CD4-positive, alpha-beta memory T cell (primary cell): ENCODE measurements at places on chromosomes 2 and 18. TPM values are rescaled to one million over a fixed set of nuclear protein-coding genes. Genes with fewer than 3 reads are reported as not detected.

DNA sequence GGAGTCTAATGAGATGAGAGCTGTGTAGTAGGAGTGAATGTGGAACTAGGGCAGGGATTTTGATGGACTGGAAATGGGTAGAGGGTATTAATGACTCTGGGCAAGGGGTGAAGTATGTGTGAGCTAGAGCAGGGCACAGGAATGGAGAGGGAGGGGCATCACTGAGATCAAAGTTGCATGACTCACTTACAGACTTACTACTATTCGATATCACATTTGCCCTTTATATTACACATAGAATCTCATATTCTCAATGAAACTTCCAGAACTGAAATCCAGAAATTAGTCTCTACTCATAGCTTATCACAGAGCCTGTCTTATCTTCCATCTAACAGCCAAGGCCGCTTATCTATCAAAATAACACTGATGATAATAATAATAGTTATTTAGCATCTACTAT lies 20.0 kb upstream of the ITGB6 start:
- no peak for DNase-seq

DNA sequence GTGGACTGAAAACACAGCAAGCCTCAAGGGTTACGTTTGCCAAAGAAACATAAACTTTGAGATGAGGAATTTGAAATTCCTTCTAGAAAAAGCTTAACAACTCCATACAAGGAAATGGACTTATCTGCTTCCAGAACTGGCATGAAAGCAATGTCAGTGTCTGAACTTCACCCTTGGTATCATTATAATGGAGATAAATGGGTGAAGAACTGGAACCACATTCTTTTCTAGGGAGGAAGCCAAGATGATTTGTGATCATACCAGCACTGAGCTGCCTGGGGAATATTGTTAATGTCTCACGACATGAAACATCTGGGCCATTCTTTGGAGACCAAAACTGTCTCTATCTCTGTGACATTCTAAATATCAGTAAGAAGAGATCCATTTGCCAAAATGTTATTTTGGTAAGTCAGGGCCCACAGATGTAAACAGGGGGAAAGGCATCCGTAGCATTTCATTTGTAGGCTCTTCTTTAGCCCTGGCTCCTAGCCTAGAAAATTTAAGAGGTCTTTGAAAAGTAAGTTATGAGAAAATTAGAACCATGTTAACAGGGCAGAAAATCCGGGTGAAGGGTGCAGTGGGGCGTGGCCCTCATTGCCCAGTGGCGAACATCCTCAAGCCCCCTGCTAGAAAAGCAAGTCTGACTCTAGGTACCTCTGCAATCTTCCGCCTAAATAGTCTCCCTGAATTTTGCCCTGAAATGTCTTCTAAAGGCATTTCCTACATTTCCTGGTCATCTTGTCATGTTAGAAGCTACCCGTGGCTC lies 295.3 kb upstream of the EPAS1 start:
- DNase-seq: no peak

DNA sequence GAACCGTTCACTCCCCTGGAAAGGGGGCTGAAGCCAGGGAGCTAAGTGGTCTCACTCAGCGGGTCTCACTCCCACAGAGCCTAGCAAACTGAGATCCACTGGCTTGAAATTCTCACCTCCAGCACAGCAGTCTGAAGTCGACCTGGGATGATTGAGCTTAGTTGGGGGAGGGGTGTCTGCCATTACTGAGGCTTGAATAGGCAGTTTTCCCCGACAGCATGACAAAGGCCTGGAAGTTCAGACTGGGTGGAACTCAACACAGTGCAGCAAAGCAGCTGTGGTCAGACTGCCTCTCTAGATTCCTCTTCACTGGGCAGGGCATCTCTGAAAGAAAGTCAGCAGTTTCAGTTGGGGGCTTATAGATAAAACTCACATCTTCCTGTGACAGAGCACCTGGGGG lies 292.5 kb downstream of the NUP35 start:
- DNase-seq: no peak

NOL4 gene
- total RNA-seq: not detected

RFX8 gene
- 1.2 TPM for total RNA-seq

- no peak for DNase-seq
Measured at GRCh38 chr2:20416723-20417122, 30.2 kb upstream of the RHOB start.

RRM2 gene
- not detected for total RNA-seq

NGEF gene
- not detected for total RNA-seq

DNA sequence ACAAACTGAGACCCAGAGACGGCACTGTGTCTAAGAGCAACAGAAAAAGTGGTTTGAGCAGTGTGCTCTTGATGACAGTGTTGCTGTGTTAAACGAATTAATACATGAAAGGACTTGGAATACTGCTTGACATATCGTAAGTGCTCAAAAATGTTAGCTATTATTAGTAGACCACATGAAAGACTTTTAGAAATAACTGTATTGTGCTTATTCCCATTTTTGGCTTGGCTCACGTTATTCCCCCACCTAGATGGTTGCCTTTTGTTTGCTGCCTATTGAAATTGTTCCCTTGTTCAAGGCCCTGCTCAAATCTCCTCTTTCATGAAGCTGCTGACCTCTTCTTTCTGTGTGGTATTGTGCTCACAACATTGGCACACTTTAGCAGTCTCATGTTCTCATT lies 27.8 kb upstream of the C2orf74 start:
- no peak for DNase-seq

DNA sequence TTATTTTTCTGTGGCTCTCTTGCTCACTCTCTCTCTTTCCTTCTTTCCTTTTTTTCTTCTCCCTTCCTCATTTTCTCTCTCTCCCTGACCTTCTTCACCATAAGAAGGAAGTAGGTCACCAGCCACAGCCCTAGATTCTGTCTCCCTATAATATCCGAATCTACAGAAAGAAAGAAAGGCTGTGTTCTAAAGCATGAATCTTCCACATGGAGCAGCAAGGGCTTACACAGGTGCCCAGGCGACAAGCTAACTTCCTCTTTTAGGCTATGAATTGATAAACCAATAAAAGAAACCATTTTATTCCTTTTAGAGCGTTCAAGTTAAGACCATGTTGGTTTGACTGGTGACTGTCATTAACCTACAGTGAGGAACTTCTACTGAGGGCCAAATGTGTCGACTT lies 49.3 kb downstream of the CACNB4 start:
- no peak for DNase-seq

MALL gene
- not detected for total RNA-seq

GPR55 gene
- total RNA-seq: 8.1 TPM

DNA sequence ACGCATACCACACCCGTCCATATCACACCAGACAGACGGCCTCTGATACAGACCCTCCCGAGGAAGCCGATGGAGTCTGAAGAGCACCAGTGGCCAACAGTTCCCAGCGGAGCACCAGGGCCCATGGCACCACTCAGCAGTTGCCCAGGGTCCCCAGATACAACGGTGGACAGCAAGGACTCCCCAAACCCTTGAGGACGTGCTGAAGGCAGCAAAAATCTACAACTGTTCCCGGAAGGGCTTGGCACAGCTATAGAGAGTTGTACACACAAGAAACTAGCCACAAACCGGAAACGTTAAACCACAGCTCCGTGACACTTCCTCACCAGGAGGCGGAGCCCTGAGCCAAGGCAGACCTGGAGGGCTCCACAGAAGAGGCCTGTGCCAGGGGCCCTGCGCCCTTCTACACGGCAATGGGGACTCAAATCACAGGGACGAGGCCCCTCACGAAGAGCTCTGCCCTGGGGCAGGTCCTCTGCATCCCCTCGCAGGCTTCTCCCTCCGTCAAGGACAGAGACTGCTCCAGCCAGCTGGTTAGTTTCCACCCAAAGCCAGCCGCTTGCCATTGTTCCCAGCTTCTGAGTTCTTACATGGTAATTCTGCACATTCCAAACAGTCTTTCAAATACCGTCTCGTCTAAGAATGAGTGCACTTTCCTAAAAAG lies 133.4 kb downstream of the HDAC4 start:
- peak; percentile 94 for DNase-seq

PLA2R1 gene
- total RNA-seq: not detected

POTEC gene
- total RNA-seq: not detected

- DNase-seq: no peak
Measured at GRCh38 chr2:40405465-40405864, 46.4 kb downstream of the SLC8A1 start.

DNA sequence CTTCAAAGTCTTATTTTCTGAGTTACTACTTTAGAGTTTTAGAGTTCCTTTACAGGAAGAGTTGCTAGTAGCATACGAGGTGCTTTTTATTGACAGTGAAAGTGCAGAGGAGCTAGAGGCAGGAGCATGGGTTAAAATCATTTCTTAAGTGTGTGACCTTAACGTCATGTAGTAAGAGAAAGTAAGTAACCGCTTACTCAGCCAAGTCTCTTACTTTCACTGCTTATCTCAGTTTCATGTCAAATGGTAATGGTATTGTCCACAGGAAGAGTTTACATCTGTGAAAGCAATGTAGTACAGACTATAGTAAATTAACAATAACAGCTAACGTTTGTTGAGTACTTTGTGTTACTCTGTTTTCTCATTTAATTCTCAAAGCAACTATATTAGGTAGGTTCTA lies 12.6 kb downstream of the NDUFAF7 start:
- DNase-seq: no peak

GALNT3 gene
- 3.0 TPM for total RNA-seq

- DNase-seq: no peak
Measured at GRCh38 chr2:58609326-58609725, 368.2 kb upstream of the FANCL start.

ANO7 gene
- total RNA-seq: 0.81 TPM

GRCh38 chr18:39448942-39449341 lies 1883.3 kb upstream of the CELF4 start:
- no peak for DNase-seq

DNA sequence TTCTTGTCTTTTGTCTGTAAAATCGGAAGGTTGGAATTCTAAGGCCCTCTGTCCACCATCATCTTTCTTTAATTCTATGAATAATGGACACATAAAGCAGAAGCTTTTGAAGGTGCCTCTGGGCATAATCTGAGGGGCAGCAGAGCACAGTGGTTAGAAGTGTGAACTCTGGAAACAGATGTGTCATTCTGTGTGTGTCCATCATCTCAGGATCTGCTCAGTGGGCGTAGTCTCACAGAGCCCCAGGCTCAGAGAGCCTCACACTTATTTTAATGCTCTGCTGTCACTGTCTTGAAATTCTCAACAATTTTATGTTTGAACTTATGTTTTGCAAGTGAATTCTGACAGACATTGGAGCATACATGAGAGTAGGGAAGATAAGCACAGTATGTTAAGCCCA lies 31.0 kb upstream of the CCDC93 start:
- no peak for DNase-seq

DNA sequence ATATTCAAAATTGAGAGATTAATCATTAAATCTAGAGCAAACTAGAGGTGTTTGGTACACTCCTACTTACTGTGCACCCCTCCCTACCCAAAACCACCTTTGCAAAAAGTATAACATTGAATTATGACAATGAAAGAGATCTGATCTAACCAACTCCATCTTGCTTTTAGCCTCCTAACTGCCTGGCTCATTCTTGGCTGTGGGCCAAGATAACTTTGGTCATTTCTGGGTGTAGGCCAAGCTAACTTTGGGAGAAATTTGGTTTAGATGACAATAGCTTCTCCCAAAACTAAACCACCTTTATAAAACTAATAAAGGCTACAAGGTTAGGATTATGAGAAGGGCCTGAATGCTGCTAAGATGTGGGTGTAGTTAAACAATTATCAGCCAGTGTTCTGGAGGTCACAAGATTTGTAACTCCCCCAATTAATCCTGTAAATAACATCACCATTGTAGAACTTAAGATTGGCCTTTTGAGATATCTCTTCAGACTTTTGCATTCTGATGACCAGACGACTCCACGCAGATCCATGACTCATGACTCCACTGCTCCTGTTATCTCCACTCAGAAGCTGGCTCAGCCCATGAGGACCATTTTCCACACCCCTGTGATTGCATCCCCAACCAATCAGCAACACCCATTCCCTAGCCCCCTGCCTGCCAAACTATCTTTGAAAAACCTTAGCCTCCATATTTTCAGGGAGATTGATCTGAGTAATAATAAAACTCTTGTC lies 160.2 kb downstream of the FBXO15 start:
- DNase-seq: no peak

DNA sequence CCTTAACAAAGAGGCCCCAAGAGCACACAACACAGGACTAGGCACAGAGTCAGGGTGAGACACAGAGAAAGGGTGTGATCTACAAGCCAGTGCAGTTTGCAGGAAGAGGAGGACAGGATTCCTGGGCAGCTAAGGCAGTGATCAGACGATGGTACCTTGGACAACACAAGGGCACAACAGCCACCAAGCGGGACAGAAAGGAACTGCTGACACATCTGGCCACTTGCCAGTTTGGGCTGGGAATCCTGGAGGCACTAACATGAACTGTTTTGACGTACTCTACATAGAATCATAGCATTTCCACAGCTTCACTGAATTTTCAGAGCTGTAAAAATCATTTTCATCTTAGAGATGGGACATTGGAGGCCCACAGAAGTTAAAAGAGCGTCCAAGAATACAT lies 221.5 kb upstream of the SLC35G4 start:
- DNase-seq: no peak

DNA sequence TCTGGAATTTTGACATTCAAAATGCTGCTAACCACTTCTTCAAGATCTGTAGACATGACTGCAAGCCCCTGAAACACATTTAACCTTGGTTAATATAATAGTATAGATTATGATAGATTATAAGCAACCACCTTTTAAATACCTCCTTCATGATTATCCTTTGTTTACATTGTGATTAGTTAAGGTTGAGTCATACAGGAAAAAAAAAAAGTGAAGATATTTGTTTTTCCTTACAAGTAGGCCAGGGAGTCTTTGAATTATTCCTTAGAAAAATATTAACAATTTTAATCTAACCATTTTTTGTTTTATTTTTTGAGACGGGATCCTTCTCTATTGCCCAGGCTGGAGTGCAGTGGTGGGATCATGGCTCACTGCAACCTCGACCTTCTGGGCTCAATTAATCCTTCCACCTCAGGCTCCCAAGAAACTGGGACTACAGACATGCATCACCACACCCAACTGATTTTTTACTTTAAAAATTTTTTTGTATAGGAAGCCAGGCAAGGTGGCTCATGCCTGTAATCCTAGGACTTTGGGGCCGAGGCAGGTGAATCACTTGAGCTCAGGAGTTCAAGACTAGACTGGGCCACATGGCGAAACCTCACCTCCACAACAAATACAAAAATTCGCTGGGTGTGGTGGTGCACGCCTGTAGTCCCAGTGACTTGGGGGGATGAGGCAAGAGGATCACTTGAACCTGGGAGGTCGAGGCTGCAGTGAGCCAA lies 99.4 kb downstream of the SLC39A10 start:
- no peak for DNase-seq

EMILIN1 gene
- total RNA-seq: 0.33 TPM

DNA sequence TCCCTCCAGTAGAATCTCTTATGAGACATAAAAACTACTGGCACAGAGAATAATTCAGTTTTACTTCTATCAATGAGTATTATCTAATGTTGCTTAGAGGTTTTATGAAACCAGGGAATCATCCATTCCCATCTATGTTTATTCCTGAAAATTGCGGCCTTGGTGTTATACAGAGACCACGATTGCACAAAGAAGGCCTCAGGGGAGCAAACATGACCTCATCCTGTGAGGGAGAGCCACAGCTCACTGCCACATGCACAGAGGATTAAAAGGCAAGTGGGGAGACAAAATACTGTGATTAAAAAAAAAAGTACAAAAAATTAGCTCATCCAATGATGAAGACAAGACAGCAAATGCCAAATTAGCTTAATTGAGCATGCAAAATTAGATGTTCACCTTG lies 111.8 kb upstream of the SLC35G4 start:
- no peak for DNase-seq

GRCh38 chr2:38433607-38433975 lies 56.5 kb upstream of the ATL2 start:
- DNase-seq: no peak
